ENCODE measurements at places on chromosomes 6 and 20.

DNA sequence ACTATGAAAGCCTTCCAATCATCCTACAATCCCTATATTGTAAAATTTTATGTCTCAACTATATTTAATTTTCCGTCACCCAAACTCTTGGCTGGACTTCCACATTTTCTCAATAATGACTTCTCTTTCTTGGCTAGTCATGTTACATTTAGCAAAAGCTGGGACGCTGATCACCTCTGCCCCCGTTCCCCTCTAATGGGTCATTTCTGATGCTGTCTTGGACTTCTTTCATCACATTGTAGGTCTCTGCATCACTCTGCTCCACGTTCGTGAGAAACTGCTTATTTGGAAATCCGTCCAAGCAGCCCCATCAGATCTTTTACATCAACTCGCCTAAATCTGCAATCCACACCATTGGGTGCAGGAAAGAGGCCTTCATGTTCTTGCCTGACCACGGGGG lies 203.8 kb downstream of the MYLK4 start:
- no peak for DNase-seq

DNA sequence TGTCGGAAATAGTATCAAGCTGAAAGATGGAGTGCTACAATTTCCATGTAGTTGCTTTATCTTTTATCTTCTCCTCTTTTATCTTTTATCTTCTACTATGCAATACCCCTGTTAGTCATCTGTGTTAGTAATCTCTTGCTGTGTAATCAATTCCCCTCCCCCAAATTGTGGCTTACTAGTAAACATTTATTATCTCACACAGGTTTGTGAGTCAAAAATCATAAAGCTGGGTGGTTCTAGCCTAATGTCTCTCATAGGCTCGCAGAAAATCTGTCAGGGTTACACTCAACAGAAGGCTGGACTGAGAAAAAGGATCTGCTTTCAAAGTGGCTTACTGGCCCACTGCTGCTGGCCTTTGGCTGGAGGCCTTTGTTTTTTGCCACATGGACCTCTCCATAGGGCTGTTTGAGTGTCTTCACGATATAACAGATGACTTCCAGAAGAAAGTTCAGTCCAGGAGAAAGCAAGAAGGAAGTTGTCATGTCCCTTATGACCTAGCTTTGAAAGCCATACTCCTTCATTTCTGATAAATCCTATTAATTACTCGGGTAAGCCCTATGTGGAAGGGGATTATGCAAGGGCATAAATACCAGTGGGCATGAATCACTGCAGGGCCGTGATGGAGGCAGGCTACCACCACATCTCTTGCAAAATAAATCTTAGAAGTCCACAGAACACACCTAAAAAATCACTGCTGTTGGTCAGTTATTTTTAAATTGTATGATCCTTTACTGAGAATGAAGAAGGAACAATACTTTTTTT lies 24.5 kb upstream of the PTCHD4 start:
- no peak for DNase-seq

GRCh38 chr6:45807311-45808041 lies 208.2 kb downstream of the CLIC5 start:
- DNase-seq, result no peak

DNA sequence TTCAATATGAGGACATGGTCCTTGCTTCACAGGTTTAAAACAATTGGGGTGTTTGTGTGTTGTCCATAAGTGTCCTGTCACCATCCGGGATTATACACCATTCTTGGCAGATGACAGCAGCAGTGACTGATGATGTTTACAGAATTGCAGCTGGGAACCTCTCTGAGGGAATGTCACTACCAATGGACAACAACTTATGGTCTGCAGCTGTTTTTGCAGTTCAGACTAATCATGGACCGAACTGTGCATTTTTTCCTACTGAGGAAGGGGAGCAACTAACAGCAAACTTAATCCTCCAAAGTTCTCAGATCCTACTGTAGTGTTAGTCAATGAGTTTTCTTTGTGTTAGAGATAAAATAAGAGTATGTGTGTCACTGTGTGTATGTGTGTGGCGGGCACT lies 26.0 kb downstream of the FAM229B start:
- DNase-seq, result no peak

DNA sequence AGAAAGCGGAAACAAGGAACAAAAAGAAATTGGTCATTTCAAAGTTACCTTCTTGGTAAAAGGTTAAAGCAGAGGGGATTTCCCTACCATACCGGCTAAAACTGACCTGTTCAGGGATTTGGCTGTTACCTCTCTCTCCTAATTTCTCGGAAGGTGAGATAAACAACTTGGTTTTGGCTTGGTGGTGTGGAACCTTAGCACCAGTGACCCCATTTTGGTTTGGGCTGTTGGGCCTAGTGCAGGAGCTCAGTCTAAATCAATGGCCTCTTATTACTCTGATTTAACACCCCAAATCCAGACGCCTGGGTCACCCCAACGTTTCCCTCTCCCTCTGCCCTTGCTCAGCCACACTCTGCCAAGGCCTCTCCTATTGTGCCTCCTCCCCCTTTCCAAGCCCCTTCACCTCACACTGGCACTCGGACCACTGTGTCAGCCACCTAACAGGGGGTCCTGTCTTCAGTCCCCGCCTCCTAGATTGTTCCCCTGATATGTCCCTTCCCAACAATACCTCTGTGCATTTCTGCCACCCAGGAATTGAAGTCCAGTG lies 8.3 kb downstream of the NCR2 start:
- DNase-seq, result no peak

GRCh38 chr6:132464538-132465256 lies 48.2 kb downstream of the STX7 start:
- no peak for DNase-seq
